ENCODE measurements at places on chromosomes 2 and 18.

GRCh38 chr2:48459921-48460320 lies 70.0 kb upstream of the STON1 start:
- DNase-seq: no peak

GRCh38 chr2:234304950-234305349 lies 191.9 kb downstream of the ARL4C start:
- no peak for DNase-seq

- no peak for DNase-seq
Measured at GRCh38 chr2:171554991-171555615, 32.8 kb downstream of the CYBRD1 start.

GRCh38 chr18:54957996-54958395 lies 1.3 kb downstream of the CCDC68 start:
- no peak for DNase-seq

DNA sequence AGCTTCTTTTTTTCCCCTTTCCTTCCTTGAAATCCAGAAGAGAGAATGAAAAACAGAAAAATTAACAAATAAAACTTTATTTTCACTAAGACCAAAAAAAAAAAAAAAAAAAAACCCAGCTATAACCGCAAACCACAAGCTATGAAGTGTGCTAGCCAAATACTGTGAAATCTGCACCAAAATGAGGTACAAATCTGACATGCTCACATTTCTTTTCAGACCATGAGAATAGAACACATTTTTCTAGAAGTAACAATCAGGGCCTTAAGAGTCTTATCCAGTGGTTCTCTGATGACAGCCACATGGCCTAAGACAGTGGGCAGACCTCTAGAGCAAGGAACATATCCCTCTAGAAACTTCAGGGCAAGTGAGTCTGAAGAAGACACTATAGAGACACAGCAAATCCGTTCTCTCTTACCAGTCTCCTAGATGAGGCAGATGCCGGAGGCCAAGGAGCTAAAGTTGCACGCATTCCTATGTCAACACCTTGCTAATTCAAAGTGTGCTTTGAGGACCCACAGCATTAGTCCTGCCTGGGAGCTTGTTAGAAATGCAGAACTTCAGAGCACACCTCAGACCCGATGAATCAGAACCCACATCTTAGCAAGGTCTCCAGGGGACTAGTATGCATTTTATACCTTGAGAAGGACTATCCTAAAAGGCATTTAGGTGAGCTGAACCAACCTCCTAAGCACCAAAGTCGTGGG lies 317.1 kb downstream of the MYCN start:
- no peak for DNase-seq

- no peak for DNase-seq
Measured at GRCh38 chr2:222900354-222900753, 39.5 kb downstream of the ACSL3 start.

DNA sequence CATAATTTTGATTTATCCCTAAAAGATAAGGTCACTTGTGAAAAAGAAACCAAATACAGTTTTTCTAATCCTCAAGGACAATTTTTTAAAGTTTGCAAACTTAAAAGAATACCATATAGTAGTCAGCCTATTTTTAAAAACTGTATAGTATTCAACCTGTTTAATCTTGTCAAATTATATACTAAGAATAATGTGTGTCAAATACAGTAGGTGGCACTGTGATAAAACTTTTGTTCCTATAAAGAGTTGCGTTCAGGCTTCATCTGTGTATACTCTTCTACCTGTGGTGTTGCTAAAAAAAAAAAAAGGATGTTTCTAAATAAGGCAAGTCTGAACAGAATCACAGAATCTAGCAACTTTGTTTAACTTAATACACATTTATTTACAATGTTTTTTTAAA lies 68.6 kb downstream of the CCDC138 start:
- DNase-seq: no peak

DNA sequence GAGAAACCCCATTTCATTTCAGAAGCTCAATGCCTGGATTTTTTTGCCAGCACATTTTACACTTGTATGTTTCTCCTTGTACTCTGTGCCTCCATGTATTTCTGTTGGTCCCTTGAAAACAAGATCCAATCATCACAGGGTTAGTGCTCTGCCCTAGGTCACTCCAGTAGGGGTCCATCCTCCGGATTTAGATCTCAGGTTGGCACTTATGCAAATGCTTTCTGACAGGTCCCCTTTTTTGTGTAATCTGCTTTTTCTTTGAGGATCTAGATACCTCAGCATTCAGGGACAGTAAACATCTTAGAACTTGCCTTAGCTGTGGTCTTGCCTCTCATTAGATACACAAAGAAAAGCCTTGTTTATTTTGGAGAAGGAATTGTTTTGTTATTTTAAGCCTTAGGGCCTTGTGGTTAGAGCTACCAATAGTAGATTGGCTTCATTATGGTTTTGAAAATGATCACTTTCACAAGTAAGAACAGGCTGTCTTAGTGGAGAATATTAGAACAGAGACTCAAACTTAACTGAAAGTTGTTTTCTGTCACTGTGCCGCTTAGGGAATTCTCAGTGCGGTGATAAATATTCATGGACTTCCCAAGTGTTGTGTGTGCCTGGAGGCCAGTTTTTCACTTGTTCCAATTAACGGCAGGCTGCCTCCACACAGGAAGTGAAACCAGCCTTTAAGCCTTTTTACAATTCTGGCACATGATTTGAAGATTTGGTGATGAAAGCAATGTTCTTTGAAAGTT lies 7.8 kb downstream of the MERTK start:
- DNase-seq: no peak

- no peak for DNase-seq
Measured at GRCh38 chr2:66517772-66518171, 82.8 kb downstream of the MEIS1 start.

- no peak for DNase-seq
Measured at GRCh38 chr2:6212491-6212890, 520.3 kb downstream of the SOX11 start.

DNA sequence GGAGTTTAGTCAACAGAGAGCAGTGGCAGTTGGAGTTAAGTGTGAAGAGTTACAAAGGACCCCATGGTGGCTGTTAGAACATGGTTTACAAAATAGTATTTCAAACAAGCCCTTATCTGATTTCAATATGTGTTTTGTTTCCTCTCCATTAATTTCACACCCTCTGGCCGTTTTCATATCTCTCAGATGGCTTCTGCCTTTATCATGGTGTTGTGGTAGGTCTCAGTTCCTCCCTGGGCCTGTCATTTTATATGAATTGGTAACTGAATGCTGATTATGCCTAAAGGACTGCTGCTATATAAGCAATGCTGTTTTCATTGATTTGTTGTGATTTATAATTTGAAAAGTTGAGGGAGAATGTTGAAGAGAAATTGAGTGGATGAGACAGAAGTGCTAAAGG lies 686.7 kb downstream of the NYAP2 start:
- DNase-seq: no peak

DNA sequence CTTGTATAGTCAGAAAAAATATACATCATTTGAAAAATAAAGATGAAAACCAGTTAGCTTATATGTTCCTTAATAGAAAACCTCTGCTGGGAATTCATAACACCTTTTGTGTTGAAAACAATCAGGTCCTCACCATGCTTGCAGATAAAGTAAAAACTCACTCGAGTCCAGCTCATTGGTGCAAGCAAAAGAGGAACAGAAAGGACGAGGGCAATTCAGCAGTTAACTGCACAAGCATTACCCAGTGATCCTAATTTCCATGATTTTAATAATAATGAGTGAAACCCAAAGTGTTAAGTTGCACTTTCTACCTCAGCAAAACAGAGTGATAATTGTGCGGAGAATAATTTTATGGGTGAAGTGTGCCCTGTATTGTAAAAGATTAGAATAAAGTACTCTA lies 839.9 kb downstream of the BCL11A start:
- no peak for DNase-seq

DNA sequence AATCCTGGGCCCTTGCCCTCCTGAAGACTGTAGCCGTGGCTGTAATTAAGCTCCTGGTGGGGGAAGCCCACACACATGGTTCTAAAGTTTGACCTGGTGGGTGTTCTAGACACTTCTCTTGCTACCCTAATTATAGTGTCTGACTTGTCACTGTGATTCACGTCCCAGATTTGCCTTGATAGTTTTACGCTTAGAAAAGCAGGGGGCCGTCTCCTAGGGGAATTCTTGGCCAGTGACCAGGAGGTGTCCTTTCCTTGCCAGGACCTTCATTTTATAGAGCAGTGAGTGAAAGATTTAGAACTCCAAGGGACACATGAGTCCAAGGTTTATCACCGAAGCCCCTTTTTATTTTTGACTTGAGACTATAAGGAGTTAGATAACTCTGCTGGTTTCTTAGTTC lies 9.0 kb downstream of the TMEM214 start:
- no peak for DNase-seq

- no peak for DNase-seq
Measured at GRCh38 chr2:102453501-102453900, 19.5 kb upstream of the SLC9A4 start.

- DNase-seq: peak; percentile 47
Measured at GRCh38 chr2:9630117-9630735, 571 bp downstream of the YWHAQ start.

GRCh38 chr2:173191601-173192000 lies 116.0 kb downstream of the MAP3K20 start:
- no peak for DNase-seq

DNA sequence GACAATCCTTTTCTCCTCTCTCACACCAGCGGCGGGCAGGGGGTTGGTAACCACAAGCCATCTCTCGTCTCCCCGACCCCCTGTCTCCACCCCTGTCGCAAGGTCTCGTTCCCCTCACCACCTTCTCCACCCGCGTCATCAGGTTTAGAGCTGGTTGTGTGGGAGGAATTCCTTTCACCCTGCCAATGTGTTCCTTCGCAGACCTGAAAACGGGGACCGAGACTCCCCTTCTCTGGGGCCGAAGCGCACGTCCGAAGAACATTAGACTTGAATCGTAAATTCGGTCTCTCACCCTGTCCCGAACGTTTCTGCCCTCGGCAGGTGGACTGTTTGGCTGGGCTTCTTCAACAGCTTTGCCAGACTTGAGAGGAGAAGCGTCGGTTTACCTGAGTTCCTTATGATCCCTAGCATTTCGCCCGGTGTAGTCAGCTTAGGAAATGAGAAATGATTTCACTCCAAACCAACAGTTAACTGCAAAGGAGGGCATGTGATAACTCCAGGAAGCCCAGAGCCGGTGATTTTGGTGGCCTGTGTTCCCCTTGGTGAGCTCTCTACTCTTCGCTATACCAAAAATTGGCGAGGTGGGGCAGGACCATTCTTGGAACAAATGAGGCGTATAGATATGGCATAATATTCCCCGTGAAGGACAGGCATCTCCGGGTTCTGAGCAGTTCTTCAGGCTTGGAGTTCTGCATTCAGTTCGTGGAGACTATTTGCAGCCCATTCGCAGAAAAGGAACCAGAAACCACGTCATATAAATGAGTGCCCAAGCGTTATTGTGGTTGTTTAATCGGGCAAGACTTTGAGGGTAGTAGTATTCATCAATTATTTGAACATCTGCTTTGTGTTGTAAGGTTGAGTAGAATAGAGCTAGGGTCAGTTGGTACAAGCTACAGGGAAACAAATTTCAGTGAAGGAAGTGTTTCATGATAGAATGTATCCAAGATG lies 694 bp downstream of the CFAP36 start:
- DNase-seq: peak; percentile 16

DNA sequence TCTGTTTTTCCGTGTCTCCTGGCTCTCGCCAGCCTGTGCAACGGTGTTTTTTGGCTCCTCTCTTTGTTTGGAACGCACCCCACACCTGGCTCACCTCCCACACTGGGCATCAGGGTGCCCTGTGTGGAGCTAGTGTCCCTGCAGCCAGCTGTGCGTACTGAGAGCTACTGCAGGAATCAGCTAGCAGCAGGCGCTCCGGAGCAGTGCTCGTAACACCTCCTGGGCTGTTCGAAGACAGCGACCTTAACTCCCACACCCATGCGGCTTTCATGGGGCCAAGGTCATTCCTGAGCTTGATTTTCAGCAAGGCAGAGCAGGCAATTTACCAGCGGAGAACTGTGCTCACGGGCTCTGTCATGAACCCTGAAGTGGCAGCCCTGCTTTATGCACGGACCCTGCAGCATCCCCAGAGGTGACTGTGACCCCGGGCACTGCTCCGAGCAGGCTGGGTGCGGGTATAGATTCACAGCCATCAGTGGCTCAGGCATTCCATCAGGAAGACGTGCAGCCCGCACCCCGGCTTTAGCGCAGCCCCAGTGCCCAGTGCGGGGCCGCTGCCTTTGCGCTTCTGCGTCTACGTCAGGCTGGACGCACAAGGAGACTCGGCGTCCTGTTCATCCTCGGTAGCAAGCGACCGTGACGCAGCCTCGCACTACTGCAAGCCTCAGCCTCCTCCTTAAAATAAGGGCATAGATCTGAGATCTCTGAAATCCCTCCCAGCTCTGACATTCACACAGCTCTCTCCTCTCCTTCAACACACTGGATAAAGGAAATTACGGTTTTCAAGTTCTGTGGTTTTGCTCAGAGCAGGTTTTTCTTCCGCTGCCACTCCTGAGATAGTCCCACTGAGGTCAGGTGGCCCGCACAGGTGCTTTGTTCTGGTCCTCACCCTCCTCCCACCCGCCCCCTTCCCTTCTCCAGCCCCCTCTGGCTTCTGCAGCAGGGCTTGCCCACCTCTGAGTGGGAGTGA lies 58.2 kb downstream of the ADI1 start:
- DNase-seq: no peak

GRCh38 chr2:8329660-8330622 lies 351.9 kb upstream of the ID2 start:
- DNase-seq: no peak

- DNase-seq: no peak
Measured at GRCh38 chr2:144099780-144100377, 420.0 kb downstream of the ZEB2 start.

- DNase-seq: no peak
Measured at GRCh38 chr2:236702657-236703372, 133.2 kb downstream of the ACKR3 start.

DNA sequence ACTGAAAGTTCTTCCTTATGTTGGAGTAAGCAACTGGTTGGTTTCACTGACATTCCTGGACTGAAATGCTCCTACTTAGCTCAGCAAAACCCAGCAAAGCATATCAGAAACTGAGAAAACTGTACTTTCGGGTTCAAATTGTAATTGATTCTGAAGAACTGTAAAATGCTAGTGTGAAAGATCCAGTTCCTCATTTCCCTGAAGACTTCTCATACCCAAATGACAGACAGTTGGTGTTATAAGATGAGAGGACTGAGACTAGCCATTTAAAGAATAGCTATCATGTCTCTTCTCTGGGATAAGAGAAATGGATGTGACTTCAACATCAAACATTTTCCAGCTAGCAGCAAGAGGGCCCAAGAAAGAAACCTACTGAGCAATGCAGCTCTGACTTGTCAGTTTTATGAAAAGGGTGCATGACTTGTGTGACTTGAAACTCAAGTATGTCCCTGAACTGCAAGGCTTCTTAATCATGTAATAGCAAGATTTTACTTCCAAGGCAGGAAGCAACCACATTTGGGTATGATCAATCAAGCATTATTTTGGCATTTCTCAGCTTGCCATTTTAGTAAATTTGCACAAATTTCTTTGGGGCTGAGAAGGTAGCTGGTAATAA lies 420.3 kb upstream of the MMADHC start:
- no peak for DNase-seq

GRCh38 chr2:39018638-39019037 lies 102.2 kb downstream of the SOS1 start:
- no peak for DNase-seq

- DNase-seq: no peak
Measured at GRCh38 chr2:167103028-167103756, 214.9 kb downstream of the XIRP2 start.
